Activated CD4-positive, alpha-beta memory T cell treated with anti-CD3 and anti-CD28 coated beads for 36 hours (primary cell): ENCODE measurements at places on chromosomes 5 and 9. TPM values are rescaled to one million over a fixed set of nuclear protein-coding genes. Genes with fewer than 3 reads are reported as not detected.

The BSPRY gene
- total RNA-seq, result 7.6 TPM

The MED7 gene
- 17.2 TPM for total RNA-seq

The PFN3 gene
- not detected for total RNA-seq

The FBLL1 gene
- total RNA-seq, result 0.29 TPM

The MTX3 gene
- 16.8 TPM for total RNA-seq

The AJM1 gene
- 4.2 TPM for total RNA-seq

The BAAT gene
- not detected for total RNA-seq

The CCL28 gene
- total RNA-seq, result 7.6 TPM

The PCDHA8 gene
- not detected for total RNA-seq

The FXN gene
- 14.1 TPM for total RNA-seq

The STK10 gene
- 104 TPM for total RNA-seq
